ENCODE measurements at places on chromosomes 2 and 18.
A peak's percentile ranks its signal among the peaks of the same experiment; 100 is the strongest.

- no peak for DNase-seq
These were observed 33.9 kb downstream of the BMP10 start for GRCh38 chr2:68837164-68837860.

DNA sequence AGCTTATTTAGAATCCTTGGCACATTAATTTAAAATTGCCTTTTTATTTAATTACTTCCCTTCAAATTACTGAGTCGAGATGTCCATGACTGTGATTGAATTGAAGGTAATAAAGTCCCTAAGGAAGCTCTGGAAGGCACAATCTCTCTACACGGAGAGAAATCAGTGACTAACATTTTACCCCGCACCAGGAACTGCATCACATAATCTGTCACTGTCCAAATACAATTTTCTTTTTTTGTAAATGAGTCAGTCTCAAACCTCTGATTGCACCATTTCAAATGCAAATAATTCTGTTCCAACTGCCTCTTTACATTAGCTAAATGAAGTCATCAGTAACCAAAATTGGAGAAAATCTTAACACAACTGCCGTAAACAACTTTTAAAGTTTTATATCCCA lies 311.9 kb downstream of the CCDC178 start:
- DNase-seq: no peak

GRCh38 chr2:238031751-238032150 lies 29.1 kb upstream of the SCLY start:
- no peak for DNase-seq

DNA sequence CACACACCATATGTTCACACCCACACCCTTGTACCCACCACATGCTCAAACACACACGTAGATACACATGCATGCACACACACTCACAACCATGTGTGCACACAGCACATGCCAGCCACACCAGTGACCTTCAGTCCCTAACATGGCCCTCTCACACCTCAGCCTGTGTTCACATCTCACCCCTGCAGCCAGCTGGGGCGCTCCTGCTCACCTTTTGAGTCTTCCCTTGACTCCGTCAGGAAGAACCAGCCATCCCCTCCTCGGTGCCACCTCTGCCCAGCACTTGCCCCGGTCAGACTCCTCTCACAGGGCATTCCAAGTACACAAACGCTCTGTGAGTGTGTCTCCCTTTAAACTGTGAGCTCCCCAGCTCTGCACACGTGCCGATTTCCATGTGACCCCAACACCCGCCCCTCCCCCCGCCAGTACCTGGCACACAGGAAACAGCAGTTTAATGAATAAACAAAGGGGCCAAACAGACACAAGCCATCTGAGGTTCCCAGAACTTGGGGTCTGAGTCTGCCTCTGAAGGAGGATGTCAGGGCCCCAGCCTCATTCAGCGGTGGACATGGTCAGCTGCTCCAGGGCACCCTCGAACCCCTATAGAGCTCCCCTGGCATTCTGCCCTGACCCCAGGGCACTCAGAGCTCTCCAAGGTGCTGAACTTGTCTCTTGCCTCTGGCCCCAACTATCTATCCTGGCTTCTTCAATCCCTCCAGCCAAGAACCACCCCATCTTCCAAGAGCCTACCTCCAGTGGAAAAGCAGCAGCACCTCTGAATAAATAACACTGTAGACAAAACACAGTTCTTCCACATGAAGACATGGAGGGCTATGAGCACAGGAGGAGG lies 252.9 kb downstream of the ATAD2B start:
- no peak for DNase-seq

- no peak for DNase-seq
These were observed 121.2 kb downstream of the CAPN13 start for GRCh38 chr2:30686000-30686399.

DNA sequence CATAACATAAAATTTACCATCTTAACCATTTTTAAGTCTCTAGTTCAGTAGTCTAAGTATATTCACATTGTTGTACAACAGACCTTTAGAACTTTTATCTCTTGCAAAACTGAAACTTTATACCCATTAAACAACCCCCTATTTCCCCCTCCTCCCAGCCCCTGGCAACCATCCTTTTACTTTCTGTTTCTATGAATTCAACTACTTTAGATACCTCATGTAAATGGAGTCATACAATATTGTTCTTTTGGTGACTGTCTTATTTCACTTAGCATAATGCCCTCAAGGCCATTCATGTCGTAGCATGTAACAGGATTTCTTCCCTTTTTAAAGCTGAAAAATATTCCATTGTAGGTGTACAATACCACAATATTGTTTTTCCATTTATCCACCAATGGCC lies 129.8 kb downstream of the PDE11A start:
- DNase-seq: no peak

DNA sequence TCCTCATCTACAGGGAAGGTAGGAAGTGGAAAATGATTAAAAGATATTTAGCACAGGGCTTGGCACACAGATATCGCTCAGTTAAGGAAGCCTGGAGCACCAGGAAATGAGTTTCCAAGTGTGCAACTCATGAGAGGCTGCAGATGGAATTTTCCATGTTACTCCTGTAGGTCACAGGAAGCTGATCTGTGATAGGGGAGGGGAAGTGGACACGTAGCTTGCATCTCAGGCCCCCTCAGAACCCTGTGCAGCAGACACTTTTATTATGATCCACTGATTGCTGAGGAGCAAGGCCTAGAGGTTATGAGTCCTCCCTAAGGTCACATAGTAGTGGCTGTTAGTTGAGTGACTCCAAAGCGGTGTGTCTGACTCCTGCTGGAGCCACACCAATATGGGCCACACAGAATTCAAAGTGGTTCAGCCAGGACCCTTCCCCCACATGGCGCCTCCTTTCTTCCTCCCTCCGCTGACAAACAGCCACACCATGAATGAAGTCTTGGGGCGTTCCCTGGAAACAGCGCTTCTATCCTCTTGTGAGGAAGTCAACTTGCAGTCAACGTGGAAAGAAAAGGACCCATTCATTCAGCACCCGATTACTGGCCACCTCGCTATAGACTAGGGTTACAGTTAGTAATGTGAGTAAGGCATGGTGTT lies 21.5 kb downstream of the DYSF start:
- DNase-seq: no peak

DNA sequence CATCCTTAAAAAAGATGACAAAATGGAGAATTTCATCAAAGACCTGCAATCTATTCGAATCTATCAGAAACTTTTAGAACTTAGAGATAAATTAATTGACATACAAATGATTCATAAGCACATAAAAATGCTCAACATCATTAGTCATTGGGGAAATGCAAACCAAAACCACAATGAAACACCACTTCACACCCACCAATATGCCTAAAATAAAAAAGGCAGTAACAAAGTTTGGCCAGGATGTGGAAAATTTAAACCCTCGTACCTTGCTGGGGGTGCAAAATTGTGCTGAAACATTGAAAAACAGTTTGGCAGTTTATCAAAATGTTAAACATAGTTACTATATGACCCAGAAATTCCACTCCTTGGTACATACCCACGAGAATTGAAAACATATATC lies 11.5 kb upstream of the EIF2AK3 start:
- DNase-seq: no peak

- DNase-seq: peak; percentile 75
These were observed 405.5 kb upstream of the VWC2L start for GRCh38 chr2:214005337-214005736.

DNA sequence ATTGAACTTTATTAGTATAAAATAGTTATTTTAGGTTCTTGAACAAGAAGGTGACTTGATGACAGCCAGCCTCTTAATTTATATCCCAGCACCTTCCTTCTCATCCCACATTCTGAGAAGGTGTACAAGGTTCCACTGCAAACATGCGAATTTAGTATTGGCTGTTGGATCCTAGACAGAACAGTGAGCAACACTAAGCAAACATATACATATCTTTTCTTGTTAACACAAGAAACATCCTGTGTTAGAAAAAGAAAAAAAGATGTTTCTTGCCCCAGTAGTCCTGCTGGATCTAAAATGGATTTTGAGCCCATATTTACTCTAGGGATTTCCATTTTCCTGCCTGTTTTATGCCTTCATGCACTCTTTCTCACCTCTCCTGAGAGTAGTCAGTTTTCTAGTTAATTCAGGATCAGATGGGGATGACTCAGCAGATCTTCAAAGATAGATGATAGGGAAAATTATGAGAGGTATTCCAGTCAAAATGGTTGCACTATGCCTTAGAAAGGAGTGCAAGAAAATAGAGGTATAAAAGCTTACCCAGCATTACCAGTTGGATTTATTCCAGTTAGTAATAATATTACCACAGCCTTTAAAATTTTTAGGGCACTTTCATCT lies 336.5 kb downstream of the MEIS1 start:
- no peak for DNase-seq

- DNase-seq: no peak
These were observed 17.5 kb upstream of the EXOC6B start for GRCh38 chr2:72843301-72843700.

DNA sequence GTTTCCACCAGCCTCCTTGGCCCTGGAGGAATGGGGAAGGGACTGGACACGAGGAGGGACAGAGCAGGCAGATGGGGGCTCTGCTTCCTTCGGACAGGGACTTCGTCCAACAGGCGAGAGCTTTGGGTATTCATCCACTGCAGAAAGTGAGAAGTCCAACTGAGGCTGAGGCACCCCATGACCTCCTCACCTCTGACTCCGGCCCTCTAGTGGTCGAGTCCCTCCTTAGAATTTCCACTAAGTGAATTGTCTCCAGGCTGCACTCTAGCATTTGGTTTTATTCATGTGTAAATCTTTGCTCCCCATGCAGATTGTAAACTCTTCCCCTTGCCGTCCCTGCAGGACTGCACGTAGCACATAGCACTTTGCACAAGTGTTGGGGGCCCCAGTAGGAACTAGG lies 75.6 kb downstream of the TMEM247 start:
- no peak for DNase-seq

DNA sequence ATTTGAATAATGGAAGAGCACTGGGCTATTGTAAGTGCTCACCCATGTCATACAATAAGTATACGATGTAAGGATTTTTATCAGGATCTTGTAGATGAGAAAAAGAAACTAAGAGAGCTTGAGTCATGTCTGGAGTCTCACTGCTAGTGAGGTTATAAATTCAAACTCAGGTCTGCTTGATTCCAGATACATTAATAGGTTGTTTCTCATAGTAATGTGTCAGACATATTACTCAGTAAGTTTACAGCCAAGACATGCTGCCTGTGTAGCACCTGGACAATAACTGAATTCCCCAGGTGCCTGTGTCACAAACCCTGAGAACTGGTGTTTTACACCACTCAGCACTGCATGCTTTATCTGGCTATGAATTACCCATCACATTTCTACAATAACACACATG lies 216.9 kb upstream of the LRP1B start:
- no peak for DNase-seq

DNA sequence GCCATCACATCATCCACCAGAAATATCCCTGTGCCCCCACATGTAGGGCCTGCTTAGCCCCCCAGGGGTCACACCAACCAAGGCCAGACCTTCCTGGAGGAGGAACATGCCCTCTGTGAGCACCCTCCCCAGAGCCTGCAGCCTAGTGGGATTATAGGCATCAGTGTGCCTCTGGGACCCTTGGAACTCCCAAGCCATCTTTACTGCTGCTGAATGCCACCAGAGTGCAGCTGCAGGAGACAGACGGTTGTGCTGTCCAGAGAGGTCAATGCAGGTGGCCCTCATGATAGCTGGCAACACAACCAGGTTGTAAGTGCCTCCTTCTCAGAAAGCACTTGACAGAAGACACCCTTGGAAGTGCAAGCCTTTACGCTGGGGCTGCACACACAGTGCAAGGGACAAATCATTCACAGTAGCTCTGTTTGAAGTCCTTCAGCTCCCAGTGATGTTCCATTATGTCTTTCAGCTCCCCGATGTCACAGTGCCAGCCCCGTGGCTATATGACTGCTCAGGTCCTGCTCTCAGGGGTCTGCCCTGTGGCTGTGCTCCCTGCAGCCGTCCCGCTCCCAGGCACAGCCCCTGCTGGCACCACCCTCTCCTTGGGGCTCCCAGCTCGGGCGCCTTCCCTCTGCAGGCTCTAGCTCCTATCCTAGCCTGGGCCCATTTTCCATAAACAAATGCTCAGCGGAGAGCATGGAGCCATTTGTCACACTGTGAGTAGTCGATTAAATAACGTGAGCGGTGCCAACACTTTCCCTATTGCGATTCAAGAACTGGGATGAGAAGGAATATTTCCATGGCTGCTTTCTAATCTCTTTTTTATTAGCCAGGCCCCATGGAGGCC lies 65.1 kb downstream of the EDAR start:
- DNase-seq: no peak

DNA sequence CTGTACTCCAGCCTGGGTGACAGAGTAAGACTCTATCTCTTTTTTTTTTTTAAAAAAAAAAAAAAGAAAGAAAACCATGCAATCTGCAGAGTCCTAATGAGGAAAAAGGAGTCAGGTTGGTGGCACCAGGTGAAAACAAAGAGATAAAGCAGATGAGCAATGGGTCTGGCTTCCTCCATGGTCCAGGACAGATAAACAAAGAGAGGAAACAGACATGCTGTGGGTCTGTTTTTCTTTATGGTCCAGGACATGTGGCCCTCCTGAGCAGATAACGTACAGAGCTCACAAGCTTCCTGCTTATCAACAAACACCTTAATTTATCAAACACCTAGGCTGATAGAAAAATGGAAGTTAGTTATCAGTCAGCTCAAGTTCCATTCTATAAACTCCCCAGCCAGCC lies 24.4 kb upstream of the TUBB6 start:
- DNase-seq: no peak

DNA sequence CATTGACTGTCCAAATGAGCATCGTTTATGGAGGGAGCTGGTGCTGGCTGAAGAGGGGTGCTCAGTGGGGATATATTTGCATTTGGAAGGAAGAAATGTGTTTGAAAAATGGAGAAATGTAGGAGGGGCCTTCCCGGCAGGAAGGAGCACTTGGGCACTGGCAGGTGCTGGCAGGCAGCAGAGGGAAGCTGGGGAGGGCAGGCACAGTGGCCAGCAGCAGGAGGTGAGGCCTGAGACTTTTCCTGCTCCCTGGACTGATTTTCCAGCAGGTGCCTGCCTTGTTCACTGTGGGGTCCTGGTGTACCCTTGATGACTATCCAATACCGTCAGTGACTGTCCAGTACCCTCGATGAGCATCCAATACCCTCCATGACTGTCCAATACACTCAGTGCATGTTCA lies 20.8 kb upstream of the HPCAL1 start:
- no peak for DNase-seq

DNA sequence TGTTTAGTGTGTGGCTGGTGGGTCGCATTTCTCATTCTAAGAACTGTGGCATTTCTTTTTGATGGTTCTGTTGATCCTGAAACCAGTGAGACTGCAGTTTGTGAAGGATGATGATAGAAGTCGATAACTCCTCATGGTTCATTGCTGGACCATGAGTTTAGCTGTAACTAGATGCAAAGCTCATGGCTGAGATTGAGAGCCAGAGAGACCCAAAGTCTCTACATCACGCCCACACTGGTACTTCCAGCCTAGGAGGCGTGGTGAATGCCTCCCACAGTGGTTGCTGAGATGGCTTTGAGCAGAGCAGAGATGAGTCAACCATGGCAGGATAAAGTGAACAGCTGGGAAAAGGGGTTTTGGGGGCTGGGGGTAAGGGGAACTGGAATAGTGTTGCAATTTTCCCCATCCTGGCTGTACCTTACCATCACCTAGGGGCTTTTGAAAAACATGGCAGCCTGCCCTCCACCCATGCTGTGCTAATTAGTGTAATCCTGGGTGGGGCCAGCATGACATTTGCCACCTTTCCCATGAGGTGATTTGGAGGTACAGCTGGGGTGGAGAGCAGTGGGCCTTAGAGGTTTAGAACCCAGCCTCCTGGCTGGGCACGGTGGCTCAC lies 24.1 kb downstream of the INPP4A start:
- DNase-seq: peak; percentile 38

GRCh38 chr18:6219116-6219717 lies 195.5 kb downstream of the L3MBTL4 start:
- DNase-seq: no peak

- DNase-seq: no peak
These were observed 44.4 kb downstream of the CRACDL start for GRCh38 chr2:98891591-98891990.

All from posterior cingulate gyrus (tissue), 11 donors.